Left forelimb (tissue), 1 donor: ENCODE measurements at places on chromosomes 2 and 18.
A peak's percentile ranks its signal among the peaks of the same experiment; 100 is the strongest.

GRCh38 chr2:33673937-33674336 is 74.8 kb upstream of the FAM98A start:
- no peak for DNase-seq

GRCh38 chr2:11899264-11899818 is 152.9 kb downstream of the LPIN1 start:
- no peak for DNase-seq

DNA sequence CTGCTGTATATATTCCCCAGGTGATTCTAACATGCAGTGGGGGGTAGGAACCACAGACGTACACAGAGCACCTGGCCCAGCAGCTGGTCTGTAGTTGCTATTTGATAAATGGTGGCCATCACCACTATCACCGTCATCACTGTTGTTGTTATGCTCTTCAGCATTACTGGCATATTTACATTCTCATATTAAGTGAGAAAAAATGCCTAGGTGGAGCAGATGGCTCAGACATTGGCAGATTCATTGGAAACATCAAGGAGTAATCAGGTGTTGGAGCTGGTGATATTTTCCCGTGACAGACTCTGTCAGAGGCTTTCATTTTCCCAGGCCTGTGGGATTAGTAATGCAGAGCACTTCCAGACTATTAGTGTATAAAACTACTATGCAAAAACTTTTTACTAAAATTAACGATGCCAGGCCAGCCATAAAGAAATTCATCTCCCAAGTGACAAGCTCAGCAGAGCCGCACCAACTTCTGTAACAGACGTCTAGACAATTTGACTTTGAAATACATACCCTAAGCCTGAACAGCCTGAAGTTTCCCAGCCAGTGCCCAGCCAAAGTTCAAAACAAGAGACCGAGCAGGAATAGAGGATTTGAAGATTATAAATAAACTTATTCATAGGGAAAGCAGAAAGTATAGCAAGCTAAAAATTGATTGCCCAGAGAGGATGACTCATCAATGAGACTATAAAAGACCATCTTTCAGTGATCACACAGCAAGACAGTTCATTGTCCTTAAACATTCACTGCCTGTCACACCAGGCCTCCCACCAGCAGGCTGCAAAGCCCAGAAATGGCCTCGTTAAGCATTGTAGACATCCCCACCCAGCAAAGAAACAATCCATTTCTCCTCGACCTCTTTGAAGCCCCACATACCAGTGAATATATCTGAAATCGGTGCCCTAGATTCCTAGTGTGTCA is 247.4 kb upstream of the CHAC2 start:
- DNase-seq = no peak

DNA sequence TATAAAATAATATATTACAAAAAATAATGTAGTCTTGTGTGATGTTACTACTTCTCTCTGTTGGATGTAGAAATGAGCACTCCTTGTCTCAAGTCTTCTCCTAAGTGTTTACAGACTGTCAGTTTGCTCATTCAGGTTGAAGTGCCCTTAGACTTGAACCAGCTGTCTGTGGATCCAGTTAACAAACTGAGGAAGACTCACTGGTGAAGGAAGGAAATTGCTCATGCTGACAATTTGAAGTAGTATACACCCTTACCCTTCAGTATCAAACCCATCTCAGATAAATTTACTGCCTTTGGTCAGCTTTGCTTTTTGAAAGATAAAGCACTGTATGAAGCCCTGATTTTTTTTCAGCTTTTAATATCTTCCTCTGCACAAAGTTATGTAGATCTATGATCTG is 854.2 kb upstream of the ZEB2 start:
- no peak for DNase-seq

- DNase-seq = no peak
Measured at GRCh38 chr2:157508676-157509075, 64.8 kb upstream of the CYTIP start.

DNA sequence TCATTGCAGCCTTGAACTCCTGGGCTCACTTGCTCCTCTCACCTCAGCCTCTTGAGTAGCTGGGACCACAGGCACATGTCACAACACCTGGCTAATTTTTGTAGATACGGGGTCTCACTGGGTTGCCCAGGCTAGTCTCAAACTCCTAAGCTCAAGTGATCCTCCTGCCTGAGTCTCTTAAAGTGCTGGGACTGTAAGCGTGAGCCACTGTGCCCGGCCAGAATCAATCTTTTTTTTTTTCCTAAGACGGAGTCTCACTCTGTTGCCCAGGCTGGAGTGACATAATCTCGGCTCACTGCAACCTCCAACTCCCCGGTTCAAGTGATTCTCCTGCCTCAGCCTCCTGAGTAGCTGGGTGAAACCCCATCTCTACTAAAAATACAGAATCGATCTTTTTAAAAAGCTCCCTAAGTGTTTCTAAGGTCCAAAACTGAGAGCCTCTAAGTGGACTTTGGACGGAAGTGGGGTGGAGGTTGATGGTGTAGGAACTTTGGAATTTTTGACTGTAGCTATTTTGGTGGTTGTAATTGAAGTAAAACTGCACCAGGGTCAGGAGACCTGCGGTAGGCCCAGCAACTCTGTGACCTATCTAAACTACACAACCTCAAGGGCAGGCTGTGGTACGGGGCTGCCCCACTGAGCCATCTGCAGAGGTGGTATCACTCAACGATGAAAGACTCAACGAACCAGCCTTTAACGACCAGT is 82.9 kb downstream of the POLR1A start:
- no peak for DNase-seq

GRCh38 chr2:7400628-7401027 is 483.4 kb downstream of the RNF144A start:
- DNase-seq = no peak

DNA sequence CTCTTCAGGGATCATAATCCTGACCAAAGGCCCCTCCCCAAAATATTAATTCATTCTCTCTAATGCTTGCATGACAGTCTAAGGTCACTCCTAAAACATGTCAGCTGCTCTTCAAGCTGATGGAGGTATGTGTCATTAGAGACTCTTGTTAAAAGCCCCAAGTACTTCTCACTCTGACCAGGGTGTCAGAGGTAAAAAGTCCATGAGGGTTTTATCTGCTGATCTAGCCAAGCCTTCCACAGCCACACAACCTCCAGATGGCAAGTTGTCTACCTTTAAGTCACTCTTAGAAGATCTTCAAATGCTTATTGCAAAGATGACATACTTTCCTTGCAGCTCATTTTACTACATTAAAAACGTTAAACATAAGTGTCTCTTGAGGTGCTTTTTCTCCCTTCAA is 83.6 kb upstream of the ETAA1 start:
- no peak for DNase-seq

- no peak for DNase-seq
Measured at GRCh38 chr2:120972286-120972685, 236.6 kb downstream of the GLI2 start.

- DNase-seq = no peak
Measured at GRCh38 chr2:189466656-189467055, 25.4 kb downstream of the WDR75 start.

- no peak for DNase-seq
Measured at GRCh38 chr2:51350100-51350499, 318.2 kb upstream of the NRXN1 start.

DNA sequence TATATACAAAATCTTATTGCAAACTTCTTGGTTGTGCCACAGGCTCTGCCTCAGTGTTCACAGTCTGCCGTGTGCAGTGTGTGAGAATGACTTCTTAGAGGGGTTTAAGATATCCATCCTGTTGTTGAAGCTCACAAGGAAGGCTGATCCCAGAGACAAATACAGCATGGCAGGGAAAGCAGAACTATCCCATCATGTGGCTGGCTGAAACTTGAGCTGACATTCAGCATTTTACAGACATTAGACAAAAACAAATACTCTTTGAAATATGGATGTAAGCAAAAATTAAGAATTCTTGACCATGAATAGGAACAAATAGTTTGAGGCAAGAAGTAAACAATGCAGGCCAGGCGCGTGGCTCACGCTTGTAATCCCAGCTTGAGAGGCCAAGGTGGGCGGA is 12.9 kb upstream of the PUM2 start:
- no peak for DNase-seq

- peak; percentile 96 for DNase-seq
Measured at GRCh38 chr2:43221763-43222474, 4.5 kb downstream of the ZFP36L2 start.

DNA sequence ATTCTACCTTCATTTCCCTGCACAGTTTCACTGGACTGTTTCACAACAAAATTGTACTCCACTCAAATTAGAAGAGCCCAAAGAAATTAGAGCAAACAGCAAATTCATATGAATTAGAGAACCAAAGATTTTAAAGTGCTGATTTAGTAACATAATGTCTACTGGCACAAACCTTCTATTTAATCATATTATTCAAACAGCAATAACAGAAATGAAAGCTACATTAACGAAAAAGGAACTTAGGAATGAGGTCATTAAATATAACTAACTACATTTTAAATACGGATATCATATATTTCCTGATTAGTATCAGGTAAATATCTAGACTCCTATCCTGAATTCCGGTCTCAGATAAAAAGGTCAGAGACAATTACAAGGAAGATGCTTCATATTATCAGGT is 5.1 kb downstream of the C18orf32 start:
- no peak for DNase-seq

- no peak for DNase-seq
Measured at GRCh38 chr2:29520001-29520400, 401.4 kb downstream of the ALK start.

- DNase-seq = no peak
Measured at GRCh38 chr2:232973796-232974195, 39.3 kb downstream of the NGEF start.

- no peak for DNase-seq
Measured at GRCh38 chr18:45197526-45197970, 417.7 kb upstream of the SLC14A2 start.

GRCh38 chr2:8456151-8457091 is 225.4 kb upstream of the ID2 start:
- DNase-seq = no peak

DNA sequence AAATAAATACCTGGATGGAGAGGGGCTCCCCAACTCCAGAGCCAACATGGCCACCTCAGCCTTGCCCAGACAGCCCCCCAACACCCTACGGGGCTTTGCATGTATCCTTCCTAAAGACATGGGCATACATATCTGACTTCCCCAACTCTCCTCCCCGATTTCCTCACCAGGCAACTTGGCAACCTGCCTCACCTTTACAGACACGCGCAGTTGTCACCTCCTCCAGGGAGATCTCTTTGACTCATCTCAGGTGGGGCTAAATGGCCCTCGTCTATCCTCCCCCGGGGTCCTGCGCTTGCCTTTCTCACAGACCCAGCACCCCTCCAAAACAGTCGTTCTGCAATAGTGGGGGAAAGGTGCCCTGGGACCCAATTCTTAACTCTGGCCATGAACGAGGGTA is 10.6 kb upstream of the BIN1 start:
- no peak for DNase-seq
